Left renal cortex interstitium (tissue), 4 donors: ENCODE measurements at places on chromosomes 11 and 22. TPM values are rescaled to one million over a fixed set of nuclear protein-coding genes. Genes with fewer than 3 reads are reported as not detected.

The WNT7B gene
- polyA plus RNA-seq: 8.8 TPM

The NRGN gene
- 13.9 TPM for polyA plus RNA-seq

The HEPHL1 gene
- 0.10 TPM for polyA plus RNA-seq

GRCh38 chr11:79466411-79466810, 25.6 kb upstream of the TENM4 start:
- DNase-seq: no peak

DNA sequence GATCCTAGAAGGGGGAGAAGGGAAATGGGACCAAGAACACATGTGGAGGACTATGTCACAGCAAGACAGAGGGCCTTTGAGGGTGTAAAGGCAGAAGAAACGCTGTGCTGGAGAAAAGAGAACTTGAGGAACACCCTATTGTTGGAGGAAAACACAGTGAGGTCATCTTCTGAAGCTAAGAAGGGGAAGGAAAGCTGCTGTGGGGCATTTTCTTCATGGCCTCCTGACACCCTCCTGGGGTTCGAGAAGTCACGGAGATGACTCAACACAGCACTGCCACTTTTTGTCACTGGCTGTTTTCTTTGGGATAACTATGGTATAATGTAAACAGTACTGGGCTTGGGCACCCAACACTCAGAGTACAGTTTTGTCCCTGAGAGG, 492.6 kb upstream of the CADM1 start:
- DNase-seq: no peak

The SCGB1C1 gene
- 0.44 TPM for polyA plus RNA-seq

The HEPN1 gene
- 1.3 TPM for polyA plus RNA-seq

DNA sequence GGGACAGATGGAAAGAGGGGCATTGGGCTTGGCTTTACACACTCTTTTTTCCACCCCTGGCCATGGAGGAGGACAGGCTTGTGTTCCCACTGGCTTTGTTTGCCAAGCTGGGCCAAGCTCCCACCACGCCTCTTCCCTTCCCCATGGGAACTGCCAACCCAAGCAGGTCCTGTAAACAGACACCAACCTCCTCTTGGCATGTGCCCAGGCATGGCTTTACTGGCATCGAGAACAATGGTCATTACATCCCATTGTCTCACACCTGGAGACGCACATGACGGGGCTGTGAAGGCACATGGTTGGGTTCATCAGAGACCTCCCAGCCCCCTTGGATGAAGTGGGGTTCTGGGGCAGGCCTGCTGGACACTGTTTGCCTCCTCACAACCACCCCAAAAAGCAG, 11.7 kb downstream of the SEC14L3 start:
- no peak for DNase-seq

GRCh38 chr11:99742501-99742900, 721.8 kb downstream of the CNTN5 start:
- no peak for DNase-seq

DNA sequence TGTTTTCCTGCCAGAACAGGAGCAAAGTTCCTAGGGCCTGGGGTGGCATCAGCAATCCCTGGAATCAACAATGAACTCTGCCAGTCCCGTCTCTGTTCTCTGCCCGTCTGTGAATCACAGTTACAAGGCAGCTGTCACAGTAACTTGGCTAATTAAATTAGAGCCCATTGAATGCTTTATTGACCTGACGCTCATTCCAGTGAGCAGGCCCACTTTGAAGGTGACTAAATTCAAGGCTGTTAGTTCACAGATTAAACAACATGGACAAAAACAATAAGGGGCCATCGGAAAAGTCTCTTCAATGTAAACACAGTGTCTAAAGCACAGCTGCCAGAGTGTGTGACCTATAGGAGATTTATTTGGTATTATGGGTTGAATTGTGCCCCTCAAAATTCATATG, 17.7 kb upstream of the TMPRSS5 start:
- no peak for DNase-seq

DNA sequence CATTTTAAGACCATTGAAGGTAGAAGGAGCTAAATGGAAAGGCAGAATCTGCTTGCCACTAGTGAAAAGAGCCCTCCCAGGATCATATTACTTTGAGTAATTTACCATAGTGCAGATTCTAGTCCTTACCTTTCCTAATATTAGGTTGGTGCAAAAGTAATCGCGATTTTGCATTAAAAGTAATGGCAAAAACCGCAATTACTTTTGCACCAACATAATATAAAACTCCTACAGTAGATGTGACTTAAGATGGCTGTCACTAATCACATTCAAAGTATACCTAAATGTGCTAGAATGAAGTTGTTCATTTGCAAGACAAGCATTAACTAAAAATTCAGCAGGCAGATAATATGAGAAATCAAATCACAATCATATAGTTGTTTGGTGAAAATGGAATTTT, 38.1 kb upstream of the ARL14EP start:
- DNase-seq: no peak

GRCh38 chr11:59556115-59556916, 45.0 kb downstream of the OR4D9 start:
- peak; percentile 46 for DNase-seq

GRCh38 chr11:11309906-11310305, 43.1 kb downstream of the CSNK2A3 start:
- no peak for DNase-seq

The RFPL3 gene
- polyA plus RNA-seq: not detected

The INTS4 gene
- 46.7 TPM for polyA plus RNA-seq
